Vagina (tissue), 2 donors: ENCODE measurements at places on chromosomes 2 and 18. TPM values are rescaled to one million over a fixed set of nuclear protein-coding genes. Genes with fewer than 3 reads are reported as not detected.

GRCh38 chr18:54739476-54739875 lies 88.8 kb upstream of the RAB27B start:
- no peak overlapping the region for H3K27ac ChIP-seq
- H3K36me3 ChIP-seq = no peaks in the 10 kb centered on the region
- no peaks in the 10 kb centered on the region for H3K27me3 ChIP-seq
- no peak for DNase-seq

DNA sequence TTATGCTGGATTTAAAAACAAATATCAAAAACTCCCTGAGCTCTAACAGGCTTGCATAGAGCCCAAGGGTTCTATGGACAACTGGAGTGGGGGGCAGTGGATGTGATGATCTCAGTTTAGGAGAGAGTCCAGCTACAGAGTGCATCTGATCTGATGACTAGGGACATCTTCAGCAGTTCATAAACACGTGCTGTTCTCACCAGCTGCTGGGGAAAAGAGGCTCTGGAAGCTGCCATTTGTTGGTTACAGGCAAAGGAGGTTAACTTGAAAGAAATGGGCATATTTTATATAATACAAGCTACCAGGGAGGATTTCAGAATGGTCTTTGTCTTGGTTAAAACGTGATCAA lies 36.0 kb upstream of the ZNF396 start:
- H3K27ac ChIP-seq = no peak overlapping the region
- no peak overlapping the region for H3K4me3 ChIP-seq
- DNase-seq = no peak
- peaks cover 14% of the 10 kb centered on the region for H3K4me1 ChIP-seq

GRCh38 chr2:11678306-11678960 lies 8.4 kb upstream of the NTSR2 start:
- no peak overlapping the region for H3K27ac ChIP-seq
- H3K4me1 ChIP-seq = no peaks in the 10 kb centered on the region
- no peak overlapping the region for H3K4me3 ChIP-seq

GRCh38 chr2:136332436-136333095 lies 214.6 kb upstream of the CXCR4 start:
- no peaks in the 10 kb centered on the region for H3K4me1 ChIP-seq
- H3K27ac ChIP-seq = no peak overlapping the region
- DNase-seq = no peak

DNA sequence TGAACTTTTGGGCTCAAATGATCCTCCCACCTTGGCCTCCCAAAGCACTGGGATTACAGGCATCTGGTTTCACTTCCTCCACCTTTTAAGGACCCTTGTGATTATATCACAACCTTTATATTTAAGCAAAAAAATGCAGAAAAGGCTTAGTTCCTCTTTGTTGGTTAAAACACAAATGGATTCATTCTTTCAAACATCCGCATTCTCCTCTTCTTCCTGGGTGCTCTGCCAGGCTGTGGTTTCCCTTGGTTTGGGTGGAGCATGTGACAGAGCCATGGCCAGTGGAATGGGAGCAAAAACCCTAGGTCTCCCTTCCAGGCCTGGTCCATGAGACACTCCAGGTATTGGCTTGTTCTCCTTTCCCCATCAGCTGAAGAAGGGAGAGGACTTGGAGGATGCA lies 9.9 kb upstream of the SLC66A3 start:
- no peak overlapping the region for H3K4me3 ChIP-seq
- H3K27me3 ChIP-seq = no peaks in the 10 kb centered on the region
- no peak for DNase-seq

DNA sequence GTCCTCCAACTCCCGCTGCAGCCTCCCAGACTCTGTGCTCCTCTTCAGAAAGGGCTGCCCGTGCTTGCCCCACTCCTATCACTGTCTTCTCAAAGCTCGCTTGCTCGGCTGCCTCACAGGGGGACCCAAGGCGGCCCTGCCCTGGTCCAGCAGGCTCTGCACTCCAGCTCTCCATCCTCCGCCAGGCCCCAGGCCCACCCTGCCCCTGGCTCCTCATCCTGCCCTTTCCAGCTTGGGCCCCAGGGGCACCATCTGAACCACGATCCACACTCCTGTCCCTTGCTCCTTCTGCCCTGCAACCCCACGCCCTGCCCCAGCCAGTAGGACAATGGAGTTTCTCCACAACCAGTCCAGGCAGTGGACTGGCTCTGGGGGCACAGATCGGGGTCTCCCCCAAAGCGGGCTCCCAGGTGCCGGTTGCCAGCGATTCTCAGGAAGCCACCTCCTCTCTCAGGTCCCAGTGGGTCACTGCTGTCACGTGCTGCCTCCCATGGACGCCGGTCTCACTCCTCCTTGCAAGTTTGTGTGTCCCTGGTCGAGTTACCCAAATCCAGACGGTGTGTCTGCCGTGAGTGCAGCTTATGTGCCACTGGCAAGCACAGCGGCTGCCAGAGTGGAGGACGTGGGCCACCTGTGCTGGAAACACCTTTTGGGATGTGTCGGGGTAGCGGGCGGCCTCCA lies 238.5 kb downstream of the HDAC4 start:
- no peak overlapping the region for H3K27ac ChIP-seq
- no peak overlapping the region for H3K4me3 ChIP-seq
- H3K4me1 ChIP-seq = peaks cover 8% of the 10 kb centered on the region
- no peaks in the 10 kb centered on the region for H3K27me3 ChIP-seq
- H3K36me3 ChIP-seq = no peaks in the 10 kb centered on the region
- no peak for DNase-seq

- no peak for DNase-seq
- no peak overlapping the region for H3K4me3 ChIP-seq
- H3K4me1 ChIP-seq = no peaks in the 10 kb centered on the region
- H3K27me3 ChIP-seq = no peaks in the 10 kb centered on the region
- H3K36me3 ChIP-seq = peaks cover 12% of the 10 kb centered on the region
- H3K27ac ChIP-seq = no peak overlapping the region
Measured at GRCh38 chr2:203052539-203052938, 37.9 kb downstream of the NBEAL1 start.

- H3K36me3 ChIP-seq = no peaks in the 10 kb centered on the region
- H3K4me3 ChIP-seq = no peak overlapping the region
- no peak overlapping the region for H3K27ac ChIP-seq
- no peaks in the 10 kb centered on the region for H3K27me3 ChIP-seq
- H3K4me1 ChIP-seq = no peaks in the 10 kb centered on the region
- no peak for DNase-seq
Measured at GRCh38 chr18:26003356-26003755, 87.1 kb downstream of the SS18 start.

Gene DSG3
- total RNA-seq = 192 TPM

Gene NFU1
- total RNA-seq = 64.8 TPM

- H3K27ac ChIP-seq = no peak overlapping the region
- no peaks in the 10 kb centered on the region for H3K4me1 ChIP-seq
- H3K4me3 ChIP-seq = no peak overlapping the region
- no peaks in the 10 kb centered on the region for H3K27me3 ChIP-seq
Measured at GRCh38 chr2:193542762-193543161, 1348.0 kb upstream of the TMEFF2 start.

DNA sequence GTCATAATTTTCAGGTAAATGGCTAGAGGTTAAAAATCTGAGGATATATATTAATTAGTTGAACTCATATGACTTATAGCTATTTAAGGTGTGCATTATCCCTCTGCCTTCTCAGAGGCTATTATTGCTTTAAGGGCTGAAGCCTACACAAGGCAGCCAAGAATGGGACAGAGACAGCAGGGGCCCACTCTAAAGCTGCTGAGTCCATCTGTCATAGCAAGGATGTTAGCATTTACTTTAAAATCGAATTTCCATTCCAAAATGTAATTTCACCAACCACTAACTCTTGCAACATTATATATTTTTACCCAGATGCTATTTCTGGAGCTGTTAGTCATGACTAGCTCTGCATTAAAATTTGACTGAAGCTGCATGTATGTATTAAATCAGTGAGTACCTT lies 236.3 kb upstream of the FSIP2 start:
- no peaks in the 10 kb centered on the region for H3K27me3 ChIP-seq
- no peak for DNase-seq
- no peaks in the 10 kb centered on the region for H3K36me3 ChIP-seq
- H3K27ac ChIP-seq = no peak overlapping the region
- H3K4me3 ChIP-seq = no peak overlapping the region
- H3K4me1 ChIP-seq = no peaks in the 10 kb centered on the region

Gene GYPC
- total RNA-seq = 84.2 TPM

GRCh38 chr2:229301237-229301636 lies 30.1 kb upstream of the PID1 start:
- no peak overlapping the region for H3K27ac ChIP-seq
- H3K36me3 ChIP-seq = no peaks in the 10 kb centered on the region
- no peak for DNase-seq
- no peaks in the 10 kb centered on the region for H3K27me3 ChIP-seq

- peak overlapping the region; percentile 95 for H3K4me3 ChIP-seq
- peak overlapping the region; percentile 92 for H3K27ac ChIP-seq
- H3K4me1 ChIP-seq = peaks cover 41% of the 10 kb centered on the region
Measured at GRCh38 chr2:54457323-54458023, 1.3 kb downstream of the SPTBN1 start.

DNA sequence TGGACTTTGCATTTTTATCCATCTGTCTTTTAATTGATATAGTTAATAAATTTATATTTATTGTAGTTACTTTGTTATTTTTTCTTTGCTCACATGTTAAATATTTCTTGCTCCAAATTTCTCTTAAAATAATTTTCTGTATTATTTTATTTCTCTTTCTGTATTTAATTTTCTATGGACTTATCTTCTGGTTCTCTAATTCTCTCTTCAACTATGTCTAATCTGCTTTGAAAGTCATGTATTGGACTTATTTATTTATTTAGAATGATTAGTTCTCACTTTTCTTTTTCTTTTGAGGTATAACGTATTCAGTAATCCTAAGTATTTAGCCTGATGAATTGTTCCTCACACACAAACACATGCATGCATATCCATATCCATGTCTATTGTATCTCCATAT lies 53.1 kb downstream of the ASB1 start:
- H3K4me1 ChIP-seq = no peaks in the 10 kb centered on the region
- no peaks in the 10 kb centered on the region for H3K36me3 ChIP-seq
- H3K27ac ChIP-seq = no peak overlapping the region

Gene ERFE
- not detected for total RNA-seq

DNA sequence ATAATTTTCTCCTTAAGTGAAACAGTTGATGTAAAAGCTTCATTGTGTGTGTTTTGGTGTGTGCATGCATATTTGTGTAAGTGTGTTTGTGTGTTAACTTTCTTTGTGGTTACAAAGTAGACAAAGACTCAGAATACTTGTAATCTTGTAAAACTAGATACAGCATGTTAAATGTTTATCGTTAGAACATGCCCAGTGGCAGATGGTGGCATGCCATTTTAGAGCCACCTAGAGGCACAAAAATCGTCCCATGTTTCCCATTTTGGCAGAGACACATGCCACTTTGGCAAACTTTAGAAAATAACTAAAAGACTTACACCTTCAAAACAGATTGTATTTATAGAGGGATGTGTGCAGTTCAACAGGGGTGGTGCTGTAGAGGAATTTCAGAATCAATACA lies 224.1 kb downstream of the LRP1B start:
- H3K36me3 ChIP-seq = no peaks in the 10 kb centered on the region
- no peaks in the 10 kb centered on the region for H3K4me1 ChIP-seq
- DNase-seq = no peak

GRCh38 chr2:231199219-231199618 lies 788 bp downstream of the ARMC9 start:
- no peaks in the 10 kb centered on the region for H3K27me3 ChIP-seq
- DNase-seq = no peak
- peak overlapping the region; percentile 66 for H3K4me3 ChIP-seq
- H3K36me3 ChIP-seq = no peaks in the 10 kb centered on the region
- H3K4me1 ChIP-seq = peaks cover 17% of the 10 kb centered on the region
- no peak overlapping the region for H3K27ac ChIP-seq

GRCh38 chr2:53230691-53231090 lies 536.9 kb upstream of the CHAC2 start:
- H3K4me3 ChIP-seq = no peak overlapping the region
- H3K4me1 ChIP-seq = no peaks in the 10 kb centered on the region
- no peaks in the 10 kb centered on the region for H3K27me3 ChIP-seq

DNA sequence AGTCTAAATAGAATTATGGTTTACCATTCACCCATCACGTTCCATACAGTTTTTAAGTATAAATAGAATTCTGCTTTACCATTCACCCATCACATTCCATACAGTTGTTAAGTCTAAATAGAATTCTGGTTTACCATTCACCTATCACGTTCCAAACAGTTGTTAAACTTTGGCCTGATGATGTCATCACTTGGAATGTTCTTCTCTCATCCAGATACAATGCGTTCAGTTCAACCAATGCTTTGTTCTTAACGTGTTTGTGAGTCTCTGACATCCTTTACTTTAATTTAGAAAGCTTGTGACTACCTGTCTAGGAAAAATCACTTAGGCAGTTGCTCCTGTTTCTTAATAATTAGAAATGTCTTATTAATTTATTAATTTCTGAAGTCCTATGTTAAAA lies 236.3 kb upstream of the RASGRP3 start:
- no peak overlapping the region for H3K27ac ChIP-seq
- DNase-seq = no peak
- H3K4me1 ChIP-seq = peaks cover 9% of the 10 kb centered on the region
- no peak overlapping the region for H3K4me3 ChIP-seq
- no peaks in the 10 kb centered on the region for H3K36me3 ChIP-seq

GRCh38 chr18:7579918-7580542 lies 12.9 kb downstream of the PTPRM start:
- no peak for DNase-seq
- no peaks in the 10 kb centered on the region for H3K4me1 ChIP-seq
- H3K27ac ChIP-seq = no peak overlapping the region
- no peaks in the 10 kb centered on the region for H3K36me3 ChIP-seq
